ENCODE measurements at places on chromosomes 7 and 10. TPM values are rescaled to one million over a fixed set of nuclear protein-coding genes. Genes with fewer than 3 reads are reported as not detected.
A peak's percentile ranks its signal among the peaks of the same experiment; 100 is the strongest.

DNA sequence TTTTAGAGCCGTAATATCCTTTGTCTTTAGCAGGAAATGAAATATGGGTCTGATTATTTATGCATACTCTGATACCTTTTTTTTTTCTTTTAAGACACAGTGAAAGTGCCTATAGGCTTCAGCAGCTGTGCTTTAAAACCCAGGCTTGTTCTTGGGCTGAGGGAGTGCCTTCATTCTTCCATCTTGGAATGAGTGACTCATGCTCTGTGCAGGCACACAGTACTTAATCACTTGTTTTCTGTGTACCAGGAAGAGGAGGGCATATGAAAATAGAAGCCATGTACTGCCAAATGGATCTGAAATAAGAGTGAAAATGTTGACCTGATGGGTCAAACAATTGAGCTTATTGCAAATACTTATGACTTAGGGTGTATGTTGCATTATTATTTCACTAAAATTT, 12.0 kb downstream of the INPP5F start:
- H3K4me3 ChIP-seq = no peak overlapping the region
- H3K27me3 ChIP-seq = no peaks in the 10 kb centered on the region
- peaks cover 34% of the 10 kb centered on the region for H3K4me1 ChIP-seq
- H3K36me3 ChIP-seq = no peaks in the 10 kb centered on the region

GRCh38 chr10:22832851-22833250, 95.0 kb upstream of the ARMC3 start:
- no peak overlapping the region for H3K4me3 ChIP-seq
- no peaks in the 10 kb centered on the region for H3K27me3 ChIP-seq
- peaks cover 1% of the 10 kb centered on the region for H3K36me3 ChIP-seq
- no peak overlapping the region for H3K27ac ChIP-seq
- no peak for DNase-seq

DNA sequence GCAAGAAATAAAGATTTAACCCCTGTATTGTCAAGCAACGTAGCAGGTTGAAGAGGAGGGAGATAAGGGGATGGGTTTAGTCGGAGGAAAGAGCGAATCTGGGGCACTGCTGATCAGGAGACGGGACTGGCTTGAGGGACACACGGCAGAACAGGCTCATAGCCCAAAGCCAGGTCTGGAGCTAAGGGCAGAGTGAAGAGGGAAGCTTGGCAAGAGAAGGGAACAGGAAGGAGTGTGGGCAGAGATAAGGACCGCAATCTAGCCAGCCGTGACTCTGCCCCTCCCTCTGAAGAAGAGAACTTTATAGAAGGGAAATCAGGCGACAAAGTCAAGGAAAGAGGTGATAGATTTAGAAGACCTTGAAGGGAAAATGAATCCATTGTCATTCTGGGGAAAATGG, 67.6 kb downstream of the CAV1 start:
- peaks cover 28% of the 10 kb centered on the region for H3K4me1 ChIP-seq
- no peaks in the 10 kb centered on the region for H3K27me3 ChIP-seq
- DNase-seq = no peak
- H3K4me3 ChIP-seq = no peak overlapping the region
- H3K36me3 ChIP-seq = no peaks in the 10 kb centered on the region
- no peak overlapping the region for H3K27ac ChIP-seq

DNA sequence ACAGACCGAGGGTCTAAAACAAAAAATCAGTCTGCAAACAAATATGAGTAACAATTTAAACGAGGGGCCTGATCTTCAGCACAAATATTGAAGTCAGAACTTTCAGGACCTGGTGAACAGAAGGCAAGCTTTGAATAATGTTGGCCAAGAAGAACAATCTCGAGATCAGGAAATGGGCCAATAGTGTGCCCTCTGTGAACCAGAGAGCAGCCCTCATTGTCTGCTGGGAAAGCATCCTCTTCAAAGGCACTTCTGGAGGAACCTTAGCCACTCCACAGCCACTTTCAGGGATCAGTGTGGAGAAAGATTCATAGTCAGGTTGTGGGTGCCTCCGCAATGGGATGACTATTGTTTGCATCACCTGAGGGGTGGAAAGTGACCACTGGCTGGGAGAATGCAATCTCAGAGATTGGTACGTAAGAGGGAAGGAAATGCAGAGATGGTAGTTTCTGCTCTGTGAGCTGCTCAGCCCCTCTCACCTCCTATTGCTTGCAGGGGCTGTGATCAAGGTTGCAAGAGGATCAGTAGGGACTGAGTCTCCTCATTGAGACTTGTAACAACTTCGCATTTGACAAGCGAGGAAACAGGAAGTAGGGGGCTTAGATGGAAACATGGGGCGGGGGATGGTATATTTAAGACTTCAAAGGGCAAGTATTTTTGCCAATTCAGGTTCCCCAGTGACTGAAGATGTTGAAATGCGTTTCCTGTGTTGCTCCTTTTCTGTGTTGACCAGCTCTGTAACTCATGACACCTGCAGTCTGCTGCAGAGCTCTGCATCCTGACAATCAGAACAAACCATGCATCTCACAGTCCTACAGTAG, 28.4 kb upstream of the IFRD1 start:
- H3K36me3 ChIP-seq = peaks cover 2% of the 10 kb centered on the region
- DNase-seq = no peak
- peaks cover 28% of the 10 kb centered on the region for H3K4me1 ChIP-seq

GRCh38 chr10:132509506-132510173, 27.9 kb upstream of the INPP5A start:
- peaks cover 3% of the 10 kb centered on the region for H3K4me1 ChIP-seq
- DNase-seq = no peak
- no peaks in the 10 kb centered on the region for H3K36me3 ChIP-seq
- H3K27me3 ChIP-seq = no peaks in the 10 kb centered on the region

GRCh38 chr10:100600218-100600617, 64.5 kb downstream of the HIF1AN start:
- no peak overlapping the region for H3K4me3 ChIP-seq
- H3K27me3 ChIP-seq = peaks cover 77% of the 10 kb centered on the region
- H3K27ac ChIP-seq = no peak overlapping the region

DNA sequence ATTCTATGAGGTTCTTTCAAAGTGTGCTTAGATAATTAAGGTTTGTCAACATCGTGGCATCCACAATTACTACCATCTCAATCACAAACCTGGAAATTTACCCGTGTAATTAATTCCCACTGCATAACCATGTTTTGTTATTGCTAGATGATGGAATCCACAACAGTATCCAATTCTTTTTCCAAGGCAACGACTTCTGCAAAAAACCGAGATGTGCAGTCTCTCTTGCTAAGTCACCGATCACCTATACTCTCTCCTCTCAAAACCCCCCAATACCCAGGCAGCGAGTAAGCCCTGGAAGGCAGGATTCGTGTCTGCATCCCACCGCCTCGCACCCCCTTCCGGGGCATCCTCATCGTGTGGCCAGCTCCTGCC, 678 bp upstream of the EIF4H start:
- peak overlapping the region; percentile 85 for H3K4me3 ChIP-seq
- no peaks in the 10 kb centered on the region for H3K36me3 ChIP-seq
- no peaks in the 10 kb centered on the region for H3K27me3 ChIP-seq
- H3K27ac ChIP-seq = peak overlapping the region; percentile 93
- H3K4me1 ChIP-seq = peaks cover 39% of the 10 kb centered on the region

DNA sequence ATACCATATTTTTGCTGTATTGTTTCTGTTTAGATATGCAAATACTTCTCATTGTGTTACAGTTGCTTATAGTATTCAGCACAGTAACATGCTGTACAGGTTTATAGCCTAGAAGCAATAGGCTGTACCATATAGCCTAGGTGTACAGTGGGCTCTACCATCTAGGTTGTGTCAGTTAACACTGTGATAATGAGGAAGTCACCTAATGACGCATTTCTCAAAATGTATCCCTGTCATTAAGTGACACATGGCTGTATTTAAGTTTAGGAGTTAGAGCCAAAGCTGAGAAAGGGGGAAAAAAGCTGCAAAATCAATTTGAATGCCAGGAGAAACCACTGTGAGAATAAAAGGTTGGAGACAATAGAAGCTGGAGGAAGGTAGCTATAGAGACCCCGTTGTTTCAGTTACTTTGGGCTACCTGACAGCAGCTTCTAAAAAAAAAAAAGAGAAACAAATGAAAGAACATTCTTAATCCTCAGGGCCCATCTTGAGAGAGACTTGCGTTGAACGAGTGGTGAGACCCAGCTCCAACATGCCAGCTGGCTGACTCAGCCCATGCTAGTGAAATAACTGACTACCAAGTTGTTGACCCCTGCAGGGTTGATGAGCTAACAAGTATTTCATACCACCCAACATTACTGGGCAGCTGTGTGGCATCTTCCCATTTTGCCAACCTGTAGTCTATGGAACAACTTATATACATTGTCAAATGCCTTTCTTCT, 8.7 kb downstream of the STARD3NL start:
- H3K36me3 ChIP-seq = peaks cover 15% of the 10 kb centered on the region
- H3K4me1 ChIP-seq = peaks cover 14% of the 10 kb centered on the region
- H3K27ac ChIP-seq = no peak overlapping the region
- DNase-seq = no peak
- no peaks in the 10 kb centered on the region for H3K27me3 ChIP-seq
- H3K4me3 ChIP-seq = no peak overlapping the region

DNA sequence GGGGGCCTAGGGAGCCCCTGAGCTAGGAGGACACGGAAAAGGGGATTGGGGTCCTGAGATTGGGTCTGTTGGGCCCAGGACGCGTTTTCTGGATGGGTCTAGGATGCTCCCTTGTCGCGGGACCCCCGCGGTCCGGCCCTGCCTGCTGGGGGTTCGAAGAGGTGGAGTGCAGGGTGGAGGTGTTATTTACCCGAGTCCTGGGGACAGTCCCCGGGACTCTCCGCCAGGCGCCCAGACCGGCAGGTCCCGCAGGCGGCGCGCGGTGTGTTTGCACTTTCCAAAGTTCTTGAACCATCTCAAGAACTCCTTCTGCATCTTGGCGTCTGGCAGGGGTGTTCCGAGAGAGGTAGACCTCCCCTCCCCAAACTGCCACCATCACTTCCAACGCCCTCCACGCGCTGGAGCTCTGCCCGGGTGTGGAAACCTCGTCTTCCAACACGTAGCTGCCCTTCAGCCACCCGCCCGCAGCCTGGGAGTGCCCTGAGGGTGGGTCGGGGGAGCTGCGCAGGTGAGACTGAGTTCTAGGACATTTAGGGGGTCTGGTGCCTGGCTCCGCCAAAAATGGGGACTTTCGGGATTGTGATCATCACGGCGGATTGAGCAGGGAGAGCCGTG, 569 bp downstream of the CAV1 start:
- peaks cover 20% of the 10 kb centered on the region for H3K4me1 ChIP-seq
- H3K36me3 ChIP-seq = no peaks in the 10 kb centered on the region
- H3K27ac ChIP-seq = peak overlapping the region; percentile 77
- DNase-seq = no peak

DNA sequence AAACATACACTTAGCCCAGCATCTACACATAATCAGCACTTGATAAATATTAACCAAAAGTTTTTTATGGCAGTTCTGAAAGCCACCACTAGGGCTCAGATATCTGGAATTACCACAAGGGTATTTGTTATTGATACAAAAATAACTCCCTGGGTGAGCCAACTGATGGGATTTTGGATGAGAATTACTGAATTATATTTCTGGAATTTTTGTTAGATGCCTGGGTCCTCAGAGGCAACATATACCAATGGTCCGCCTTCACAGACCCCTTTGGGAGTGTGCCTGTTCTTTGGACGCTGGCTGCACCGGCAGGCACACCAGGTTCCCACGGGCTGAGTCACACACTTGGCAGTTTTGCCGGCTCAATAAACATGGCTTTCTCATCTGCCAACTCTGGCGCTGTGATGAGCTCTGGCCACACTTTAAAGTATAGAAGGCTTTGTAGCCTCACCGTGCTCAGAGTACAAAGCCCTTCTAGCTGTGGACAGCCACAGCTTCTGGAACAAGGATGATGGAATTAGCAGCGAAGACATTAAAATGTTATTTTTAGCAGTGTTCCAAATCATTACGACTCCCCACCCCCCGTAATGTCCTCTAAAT, 24.5 kb upstream of the EEPD1 start:
- DNase-seq = no peak
- H3K27me3 ChIP-seq = peaks cover 2% of the 10 kb centered on the region
- no peak overlapping the region for H3K4me3 ChIP-seq
- H3K27ac ChIP-seq = no peak overlapping the region
- H3K36me3 ChIP-seq = no peaks in the 10 kb centered on the region

Gene COG5
- 48.1 TPM for total RNA-seq

Gene CUBN
- total RNA-seq = 1.5 TPM

Gene NYAP1
- 8.2 TPM for total RNA-seq

Gene METTL27
- 8.7 TPM for total RNA-seq

Measured in mesothelial cell of epicardium (in vitro differentiated cells).